Activated T-helper 1 cell treated with anti-CD3 and anti-CD28 coated beads, Interleukin-2, amount 50 U/mL, for 16 hours (primary cell): ENCODE measurements at places on chromosomes 5 and 9.

- no peak for DNase-seq
Measured at GRCh38 chr9:123382653-123383511, 26.9 kb downstream of the CRB2 start.

DNA sequence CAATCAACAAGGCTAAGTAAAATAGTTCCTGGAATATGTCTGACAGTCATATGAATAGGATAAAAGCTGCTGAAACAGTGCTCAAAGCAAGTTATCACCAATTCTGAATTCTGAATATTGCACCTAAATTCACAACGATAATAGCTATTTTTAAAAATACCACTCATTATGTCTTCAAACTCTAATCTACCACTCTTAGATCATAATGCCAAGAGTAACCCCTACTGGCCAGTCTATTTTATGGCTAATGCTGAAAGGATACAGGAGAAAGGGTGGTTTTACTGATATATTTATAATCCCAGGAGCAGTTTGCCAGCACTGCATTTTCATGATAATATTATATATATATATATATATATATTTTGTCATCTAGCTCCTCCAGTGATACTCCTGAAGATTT is 232.8 kb downstream of the PDE4D start:
- DNase-seq, result no peak

GRCh38 chr5:89407054-89407453 is 524.1 kb upstream of the MEF2C start:
- DNase-seq, result no peak

- no peak for DNase-seq
Measured at GRCh38 chr9:122827761-122828093, 661 bp downstream of the PDCL start.

DNA sequence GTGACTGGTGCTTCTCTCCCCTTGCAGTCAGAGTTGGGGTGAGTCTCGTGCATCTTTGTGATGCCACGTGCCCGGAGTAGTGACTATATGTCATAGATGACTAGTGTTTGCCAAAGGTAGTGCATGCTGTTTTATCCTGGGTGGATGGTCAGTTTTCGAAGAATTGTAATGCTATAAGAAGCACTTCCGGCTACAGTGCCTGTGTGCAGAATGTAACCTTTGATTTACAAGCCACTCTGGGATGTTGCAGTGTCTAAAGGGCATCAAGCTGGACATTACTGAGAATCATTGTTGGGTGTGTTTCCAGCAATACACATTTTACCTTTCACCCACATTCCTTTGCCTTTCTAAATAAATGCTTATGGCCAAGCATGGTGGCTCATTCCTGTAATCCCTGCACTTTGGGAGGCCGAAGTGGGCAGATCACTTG is 16.7 kb downstream of the MVB12B start:
- DNase-seq, result no peak

DNA sequence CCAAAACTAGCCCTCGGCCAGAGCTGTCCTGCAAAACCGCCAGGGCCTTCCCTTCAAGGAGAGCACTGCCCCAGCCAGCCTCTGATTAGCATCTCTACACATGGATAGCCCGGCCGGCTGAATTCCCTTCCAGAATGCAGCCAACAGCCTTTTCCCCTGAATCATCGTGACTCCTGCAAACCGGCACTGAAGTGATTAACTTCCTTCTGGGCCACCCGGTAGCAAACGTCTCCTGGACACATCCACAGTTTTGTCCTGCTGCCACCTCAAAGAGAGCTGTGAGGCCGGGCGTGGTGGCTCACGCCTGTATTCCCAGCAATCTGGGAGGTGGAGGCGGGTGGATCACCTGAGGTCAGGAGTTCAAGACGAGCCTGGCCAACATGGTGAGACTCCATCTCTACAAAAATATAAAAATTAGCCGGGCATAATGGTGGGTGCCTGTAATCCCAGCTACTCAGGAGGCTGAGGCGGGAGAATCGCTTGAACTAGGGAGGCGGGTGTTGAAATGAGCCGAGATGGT is 21.1 kb upstream of the EEIG1 start:
- no peak for DNase-seq

GRCh38 chr5:145260670-145261069 is 574.5 kb downstream of the PRELID2 start:
- DNase-seq, result no peak
